ENCODE measurements at places on chromosomes 1 and 21.

GRCh38 chr1:1678581-1679380 lies 13.8 kb downstream of the SLC35E2B start:
- peak overlapping the region; percentile 88 for H3K4me3 ChIP-seq
- H3K27ac ChIP-seq = peak overlapping the region; percentile 95
- peak; percentile 60 for ATAC-seq
- no peaks in the 10 kb centered on the region for H3K27me3 ChIP-seq

- no peak for ATAC-seq
- H3K27ac ChIP-seq = no peak overlapping the region
- H3K4me1 ChIP-seq = no peaks in the 10 kb centered on the region
- no peaks in the 10 kb centered on the region for H3K36me3 ChIP-seq
- H3K27me3 ChIP-seq = peaks cover 21% of the 10 kb centered on the region
These were observed 45.3 kb upstream of the SIPA1L2 start for GRCh38 chr1:232675260-232675659.

DNA sequence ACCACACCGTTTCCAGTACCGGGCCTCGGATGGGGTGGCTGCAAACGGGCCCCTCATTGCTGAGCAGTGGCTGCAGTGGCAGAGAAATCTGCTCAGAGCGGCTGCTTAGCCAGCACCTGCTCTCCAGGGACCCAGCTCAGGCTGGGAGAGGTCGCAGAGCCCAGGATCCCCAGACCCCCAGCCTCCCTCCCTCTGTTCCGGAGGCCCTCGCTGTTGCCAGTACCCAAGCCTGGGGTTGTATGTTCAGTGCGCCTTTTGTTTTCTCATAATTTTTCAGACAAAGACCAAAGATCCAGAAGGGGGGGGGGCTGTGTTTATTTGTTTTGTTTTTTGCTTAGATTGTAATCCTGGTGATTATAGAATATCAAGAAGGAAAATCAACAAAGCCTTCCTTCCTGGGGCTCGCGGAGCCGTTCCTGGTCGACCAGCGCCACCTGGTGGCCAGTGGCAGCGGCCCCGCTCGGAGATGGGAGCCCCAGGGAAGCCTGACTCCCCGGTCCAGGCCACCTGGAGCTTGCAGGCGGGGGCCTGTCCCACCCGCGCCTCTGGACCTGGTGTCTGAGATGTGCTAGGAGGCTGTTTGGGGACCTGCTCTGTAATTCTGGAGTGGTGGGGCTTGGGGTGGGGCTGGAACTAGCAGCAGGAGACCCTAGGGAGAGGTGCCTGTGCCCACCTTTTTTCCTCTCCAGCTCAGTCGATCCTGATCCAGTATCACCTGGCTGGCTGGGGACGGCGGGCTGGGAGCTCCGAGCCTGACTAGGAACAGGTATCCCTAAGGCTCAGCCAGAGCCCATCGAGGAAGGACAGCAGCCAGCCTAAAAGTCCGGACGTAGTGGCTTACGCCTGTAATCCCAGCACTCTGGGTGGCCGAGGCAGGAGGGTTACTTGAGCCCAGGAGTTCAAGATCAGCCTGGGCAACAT lies 123.9 kb upstream of the VAMP3 start:
- no peaks in the 10 kb centered on the region for H3K36me3 ChIP-seq
- peak; percentile 57 for ATAC-seq

GRCh38 chr1:62962901-62963776 lies 179.2 kb downstream of the ATG4C start:
- no peaks in the 10 kb centered on the region for H3K4me1 ChIP-seq
- H3K36me3 ChIP-seq = no peaks in the 10 kb centered on the region
- no peak overlapping the region for H3K4me3 ChIP-seq

DNA sequence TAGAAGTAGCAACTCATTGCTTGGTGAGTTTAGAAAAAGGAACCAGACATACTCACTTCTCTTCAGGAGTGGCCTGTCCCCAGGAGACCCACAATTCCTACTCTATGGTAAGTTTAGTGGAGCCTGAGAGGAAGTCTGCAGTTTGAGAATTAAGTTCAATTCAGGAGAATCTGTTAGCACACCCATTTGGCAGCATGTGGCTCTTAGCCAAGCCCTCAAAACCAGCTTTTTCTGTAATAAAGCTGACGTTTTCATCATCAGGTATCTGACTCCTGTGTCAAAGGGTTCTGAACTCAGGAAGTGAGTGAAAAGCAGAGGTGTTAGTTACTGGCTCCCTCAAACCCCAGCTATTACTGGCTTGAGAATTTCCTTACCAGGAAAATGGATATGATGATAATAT lies 20.4 kb upstream of the RGS16 start:
- H3K27ac ChIP-seq = no peak overlapping the region
- peak overlapping the region; percentile 50 for H3K4me3 ChIP-seq

- H3K4me3 ChIP-seq = no peak overlapping the region
- H3K4me1 ChIP-seq = peaks cover 5% of the 10 kb centered on the region
- H3K36me3 ChIP-seq = no peaks in the 10 kb centered on the region
- no peak for ATAC-seq
- no peaks in the 10 kb centered on the region for H3K27me3 ChIP-seq
- H3K27ac ChIP-seq = no peak overlapping the region
These were observed 11.2 kb downstream of the MYOC start for GRCh38 chr1:171641076-171641864.

DNA sequence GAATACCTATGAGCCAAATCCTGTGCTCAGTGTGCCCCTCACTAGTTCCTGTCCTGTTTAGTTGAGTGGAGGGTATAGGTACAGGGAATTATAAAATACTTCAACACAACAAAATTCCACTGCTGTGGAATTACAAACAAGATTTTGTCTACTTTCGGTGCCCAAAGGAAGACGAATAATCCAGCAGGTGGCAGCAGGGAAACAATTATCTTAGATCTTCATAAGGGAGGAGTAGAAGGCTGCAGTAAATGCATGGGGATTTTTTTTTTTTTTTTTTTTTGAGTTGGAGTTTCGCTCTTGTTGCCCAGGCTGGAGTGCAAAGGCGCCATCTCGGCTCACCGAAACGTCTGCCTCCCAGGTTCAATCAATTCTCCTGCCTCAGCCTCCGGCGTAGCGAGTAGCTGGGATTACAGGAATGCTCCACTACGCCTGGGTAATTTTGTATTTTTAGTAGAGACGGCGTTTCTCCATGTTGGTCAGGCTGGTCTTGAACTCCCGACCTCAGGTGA lies 2.0 kb upstream of the PIP5K1A start:
- H3K27ac ChIP-seq = peak overlapping the region; percentile 46
- peak overlapping the region; percentile 60 for H3K4me3 ChIP-seq
- H3K36me3 ChIP-seq = peaks cover 30% of the 10 kb centered on the region

- H3K36me3 ChIP-seq = no peaks in the 10 kb centered on the region
- no peak for ATAC-seq
- H3K27ac ChIP-seq = no peak overlapping the region
- peaks cover 25% of the 10 kb centered on the region for H3K4me1 ChIP-seq
These were observed 2.3 kb upstream of the TSPAN2 start for GRCh38 chr1:115091572-115091971.

- ATAC-seq = no peak
- no peaks in the 10 kb centered on the region for H3K4me1 ChIP-seq
- H3K27me3 ChIP-seq = peaks cover 17% of the 10 kb centered on the region
- H3K27ac ChIP-seq = no peak overlapping the region
These were observed 16.1 kb downstream of the EBNA1BP2 start for GRCh38 chr1:43156026-43156425.

Measured in activated T-helper 17 cell treated with anti-CD3 and anti-CD28 coated beads, Interleukin-2, amount 50 U/mL, for 72 hours (primary cell).